T-helper 22 cell (primary cell): ENCODE measurements at places on chromosomes 4 and X.

DNA sequence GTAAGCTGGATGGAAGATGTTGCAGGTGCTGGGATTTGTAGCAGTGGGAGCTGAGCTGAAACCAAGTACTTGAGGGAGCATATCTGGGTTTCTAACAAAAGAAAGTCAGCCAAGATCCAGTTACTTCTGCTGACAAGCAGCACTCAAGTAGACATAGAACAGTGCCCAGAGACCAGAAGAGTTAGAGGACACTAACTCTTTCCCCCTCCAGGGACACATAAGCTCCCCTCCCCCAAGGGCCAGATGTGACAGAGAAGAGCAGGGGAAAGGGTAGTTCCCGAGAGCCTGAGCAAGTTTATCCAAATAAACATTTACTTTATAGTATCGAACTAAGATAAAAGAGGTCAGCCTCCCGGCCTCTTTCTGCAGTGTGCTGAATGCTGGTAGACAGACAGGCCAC, 12.2 kb downstream of the TRPC3 start:
- no peak for DNase-seq

DNA sequence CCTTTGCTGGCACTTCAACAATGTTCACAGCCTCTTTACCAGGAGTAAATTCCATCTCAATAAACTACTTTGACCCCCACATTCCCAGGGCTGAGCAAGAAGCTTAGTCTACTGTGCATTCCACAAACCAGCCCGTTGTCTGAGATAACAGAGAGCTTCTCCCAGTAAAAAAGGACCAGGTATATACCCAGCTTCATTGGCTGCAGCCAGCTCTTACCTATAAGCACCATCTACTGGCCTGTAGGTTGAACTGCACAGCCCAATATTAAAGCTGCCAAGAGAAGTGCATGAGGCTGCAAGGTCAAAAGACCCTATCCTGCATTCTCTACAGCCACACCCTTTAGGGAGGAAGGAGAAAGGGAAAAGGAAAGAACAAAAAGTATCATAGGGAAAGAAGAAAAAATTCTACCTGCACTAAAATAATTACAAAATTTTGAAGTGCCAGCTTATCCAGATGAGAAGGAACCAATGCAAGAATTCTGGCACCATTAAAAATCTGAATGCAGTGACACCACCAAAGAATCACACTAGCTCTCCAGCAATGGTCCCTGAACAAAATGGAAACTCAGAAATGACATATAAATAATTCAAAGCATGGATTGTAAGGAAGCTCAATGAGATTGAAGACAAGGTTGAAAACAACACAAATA, 45.7 kb upstream of the INTU start:
- DNase-seq: no peak

DNA sequence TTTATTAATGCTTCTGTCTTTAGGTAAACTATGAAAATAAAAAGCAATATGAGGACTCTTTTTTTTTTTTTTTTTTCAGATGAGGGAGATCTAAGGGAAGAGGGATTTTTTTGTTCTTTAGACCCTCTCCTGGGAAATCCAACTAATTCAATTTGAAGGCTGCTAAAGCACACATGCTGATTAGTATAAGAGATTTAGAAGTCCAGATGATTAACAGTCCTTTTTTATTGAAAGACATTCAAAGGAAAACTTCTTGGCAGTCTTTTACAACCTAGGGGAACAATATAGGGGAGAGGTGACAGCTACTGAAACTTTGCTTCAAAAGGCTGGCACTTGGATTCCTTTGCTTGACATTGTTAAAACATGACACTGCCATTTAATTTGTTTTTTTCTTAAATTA, 602.5 kb downstream of the RAPGEF2 start:
- DNase-seq: no peak

- DNase-seq: no peak
Measured at GRCh38 chrX:37818031-37818430, 29.3 kb downstream of the DYNLT3 start.

DNA sequence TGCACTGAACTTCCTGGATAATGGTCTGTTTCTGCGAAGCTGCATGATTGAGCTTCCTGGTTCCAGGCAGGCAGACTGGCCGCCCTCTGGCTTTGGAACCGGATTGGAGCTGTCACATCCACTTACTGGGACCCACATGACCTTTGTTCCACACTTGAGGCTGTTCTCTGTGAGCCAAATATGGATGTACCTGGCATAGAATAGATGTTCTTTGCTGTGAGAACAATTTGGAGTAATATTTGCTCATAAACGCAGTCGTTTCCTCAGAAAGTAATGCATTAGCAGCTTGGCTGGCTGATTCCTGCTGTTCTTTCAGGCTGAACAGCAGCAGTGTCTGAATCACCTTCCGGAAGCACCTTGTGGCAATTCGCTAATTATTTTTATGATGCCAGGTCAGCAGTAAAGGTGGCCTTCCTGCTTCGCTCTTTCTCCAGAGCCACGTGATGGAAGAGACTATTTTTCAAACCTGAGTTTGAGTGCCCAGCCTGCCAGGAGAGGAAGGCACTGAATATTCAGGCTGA, 78.1 kb upstream of the BOD1L1 start:
- no peak for DNase-seq

DNA sequence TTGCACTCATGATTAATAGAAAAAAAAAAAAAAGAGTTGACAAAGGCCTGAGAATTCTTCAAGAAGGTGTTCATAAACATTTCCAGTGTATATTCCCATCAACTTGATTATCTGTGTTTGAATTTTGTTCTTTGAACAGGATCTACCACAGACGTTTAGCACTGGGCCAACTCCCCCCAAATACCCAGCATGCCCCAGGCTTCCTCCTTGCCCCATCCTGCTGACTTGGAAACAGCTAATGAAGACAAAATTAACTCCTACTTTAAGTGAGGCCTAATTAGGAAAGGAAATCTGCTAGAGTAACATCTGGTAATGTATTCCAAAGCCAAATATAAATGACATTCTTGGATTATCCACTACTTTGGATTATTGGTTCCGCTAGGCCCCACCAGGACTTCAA, 52.5 kb downstream of the PPARGC1A start:
- no peak for DNase-seq

- DNase-seq: no peak
Measured at GRCh38 chr4:3470244-3471097, 7.4 kb downstream of the DOK7 start.
